ENCODE measurements at places on chromosomes 1 and 21.

GRCh38 chr1:200452850-200453552 is 43.2 kb upstream of the ZNF281 start:
- DNase-seq: no peak

DNA sequence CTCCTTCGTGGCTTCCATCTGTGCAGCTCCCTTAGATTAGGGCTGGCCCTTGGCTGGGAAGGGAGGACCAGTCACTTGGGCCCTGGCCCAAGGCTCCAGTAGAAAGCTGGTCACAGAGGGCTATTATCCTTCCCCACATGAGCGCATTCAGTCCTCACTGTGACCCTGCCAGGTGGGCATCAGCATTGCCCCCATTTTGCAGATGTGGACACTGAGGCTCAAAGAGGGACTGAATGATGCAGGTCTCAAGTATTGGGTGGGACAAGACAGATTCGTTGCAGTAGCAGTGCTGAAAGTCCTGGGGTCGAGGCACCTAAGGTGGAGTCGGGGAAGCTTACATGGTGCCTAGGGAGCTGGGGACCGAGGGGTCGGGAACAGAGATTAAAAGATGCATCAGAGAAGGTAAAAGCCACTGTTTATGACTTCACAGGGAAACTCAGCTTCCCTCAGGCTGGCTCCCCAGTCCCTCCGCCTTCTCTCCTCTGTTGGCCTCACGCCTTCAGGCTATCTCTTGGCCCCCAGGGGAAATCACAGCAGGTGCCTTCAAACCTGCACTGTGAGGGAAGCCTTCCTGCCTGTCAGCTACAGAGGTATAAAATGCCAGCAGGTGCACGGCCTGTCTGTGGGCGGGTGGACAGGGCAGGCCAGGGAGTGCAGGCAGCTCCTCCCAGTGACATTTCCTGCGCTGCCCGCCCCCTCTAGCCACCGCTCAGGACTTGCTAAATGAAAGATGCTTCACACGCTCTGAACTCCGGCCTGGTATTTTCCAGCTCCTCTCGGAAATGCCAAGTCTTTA is 178.4 kb downstream of the GRIK3 start:
- DNase-seq: no peak

GRCh38 chr1:28921286-28921869 is 7.0 kb downstream of the EPB41 start:
- DNase-seq: no peak

DNA sequence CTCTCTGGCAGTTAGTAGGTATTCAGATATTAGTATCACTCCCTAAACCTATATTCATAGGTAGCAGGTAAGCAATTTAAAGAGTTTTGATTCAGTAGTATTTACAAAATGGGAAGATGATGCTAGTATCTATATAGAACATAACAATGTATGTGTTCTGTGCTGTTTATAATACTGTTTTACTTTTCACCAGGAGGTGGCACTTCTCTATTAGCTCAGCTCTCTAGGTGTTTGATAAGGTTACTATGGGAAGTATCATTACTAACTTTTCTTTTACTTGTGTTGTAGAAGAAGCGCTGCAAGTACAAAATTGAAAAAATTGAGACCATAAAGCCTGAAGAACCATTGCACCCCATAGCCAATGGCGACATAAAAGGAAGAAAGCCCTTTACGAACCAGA is 49.4 kb upstream of the FASLG start:
- no peak for DNase-seq

DNA sequence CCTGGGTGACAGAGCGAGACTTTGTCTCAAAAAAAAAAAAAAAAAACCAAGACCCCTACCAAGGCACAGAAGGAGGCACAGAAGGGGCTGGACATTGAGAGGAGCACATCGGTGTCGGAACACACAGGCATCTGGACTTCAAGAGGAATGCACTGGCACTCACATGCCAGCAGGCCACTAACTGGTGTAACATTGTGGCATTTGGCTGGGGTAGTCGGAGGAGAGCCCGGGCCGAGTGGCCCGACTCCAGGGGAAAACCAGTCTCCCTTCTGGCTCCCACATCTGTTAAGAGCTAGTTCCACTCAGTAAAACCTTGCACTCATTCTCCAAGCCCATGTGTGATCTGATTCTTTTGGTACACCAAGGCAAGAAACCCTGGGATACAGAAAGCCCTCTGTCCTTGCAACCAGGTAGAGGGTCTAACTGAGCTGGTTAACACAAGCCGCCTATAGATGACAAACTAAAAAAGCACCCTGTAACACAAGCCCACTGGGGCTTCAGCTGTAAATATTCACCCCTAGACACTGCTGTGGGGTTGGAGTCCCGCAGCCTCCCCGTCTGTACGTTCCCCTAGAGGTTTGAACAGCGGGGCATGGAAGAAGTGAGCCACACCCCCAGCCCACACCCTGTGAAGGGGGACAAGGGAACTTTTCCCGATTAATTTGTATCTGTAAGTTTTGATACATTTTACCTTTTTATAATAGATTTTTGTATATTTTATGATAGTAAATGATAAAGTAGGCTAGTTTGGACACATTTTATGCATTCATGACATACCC is 17.2 kb upstream of the AKIRIN1 start:
- no peak for DNase-seq

GRCh38 chr21:14877581-14878228 is 187.1 kb downstream of the NRIP1 start:
- DNase-seq: no peak

GRCh38 chr21:38041493-38041892 is 125.2 kb upstream of the KCNJ6 start:
- no peak for DNase-seq

DNA sequence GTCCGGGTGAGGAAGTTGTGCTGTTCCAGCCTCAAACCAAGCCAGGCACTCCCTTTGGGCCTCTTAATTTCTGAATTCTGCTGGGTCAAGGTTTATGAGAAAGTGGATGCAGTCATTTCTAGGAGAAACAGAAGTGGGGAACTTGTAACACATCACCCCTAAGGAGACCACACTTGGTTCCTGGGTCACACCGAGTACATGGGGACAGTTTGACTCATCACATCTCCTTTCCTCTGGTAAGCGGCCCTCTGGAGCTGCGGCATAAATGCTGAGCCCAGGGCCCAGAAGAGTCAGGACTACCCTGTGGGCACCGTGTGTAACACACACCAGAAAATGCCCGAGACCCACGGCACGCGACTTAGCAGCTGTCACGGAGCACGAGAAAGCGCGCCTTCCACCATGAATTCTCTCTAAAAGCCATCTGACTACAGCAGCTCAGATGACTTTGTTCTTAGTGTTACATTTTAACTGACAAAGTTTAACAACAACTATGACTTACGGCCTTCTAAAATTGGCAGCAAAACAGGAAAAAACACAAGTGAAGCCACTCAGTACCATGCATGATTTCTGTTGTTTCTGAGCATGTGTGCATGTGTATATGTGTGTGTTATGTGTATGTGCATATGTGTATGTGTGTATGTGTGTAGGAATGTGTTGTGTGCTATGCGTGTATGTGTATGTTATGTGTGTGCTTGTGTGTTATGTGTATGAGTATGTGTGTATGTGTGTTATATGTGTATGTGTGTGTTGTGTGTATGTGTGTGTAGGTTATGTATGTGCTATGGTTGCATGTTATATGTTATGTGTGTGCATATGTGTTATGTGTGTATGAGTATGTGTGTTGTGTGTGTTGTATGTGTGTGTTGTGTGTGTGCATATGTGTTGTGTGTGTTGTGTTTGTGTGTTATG is 50.8 kb downstream of the TOMM20 start:
- DNase-seq: no peak

GRCh38 chr21:33380483-33380998 is 22.7 kb upstream of the IFNGR2 start:
- peak; percentile 70 for DNase-seq

- no peak for DNase-seq
Observed at GRCh38 chr21:41443562-41443961, 17.5 kb downstream of the MX1 start.

- DNase-seq: no peak
Observed at GRCh38 chr1:24575905-24576587, 20.2 kb downstream of the NCMAP start.

DNA sequence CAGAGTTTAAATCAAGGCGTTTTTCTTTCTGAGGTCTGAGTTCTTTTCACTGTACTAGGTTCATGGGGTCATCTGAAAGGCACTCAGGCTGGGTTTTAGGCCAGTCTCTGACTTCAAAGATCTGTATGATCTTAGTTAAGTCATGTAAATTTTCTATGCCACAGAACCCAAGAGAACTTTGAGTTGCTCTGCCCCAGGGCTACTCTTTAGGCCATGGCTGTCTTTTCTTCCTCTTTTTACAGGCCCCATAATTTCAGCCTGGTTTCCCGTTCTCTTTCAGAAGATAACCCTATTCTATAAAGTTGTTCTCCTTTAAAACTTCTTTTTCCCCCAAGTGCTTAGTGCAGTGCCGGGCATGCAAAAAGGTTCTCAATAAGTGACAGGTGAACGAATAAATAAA is 26.1 kb downstream of the METTL13 start:
- DNase-seq: no peak

DNA sequence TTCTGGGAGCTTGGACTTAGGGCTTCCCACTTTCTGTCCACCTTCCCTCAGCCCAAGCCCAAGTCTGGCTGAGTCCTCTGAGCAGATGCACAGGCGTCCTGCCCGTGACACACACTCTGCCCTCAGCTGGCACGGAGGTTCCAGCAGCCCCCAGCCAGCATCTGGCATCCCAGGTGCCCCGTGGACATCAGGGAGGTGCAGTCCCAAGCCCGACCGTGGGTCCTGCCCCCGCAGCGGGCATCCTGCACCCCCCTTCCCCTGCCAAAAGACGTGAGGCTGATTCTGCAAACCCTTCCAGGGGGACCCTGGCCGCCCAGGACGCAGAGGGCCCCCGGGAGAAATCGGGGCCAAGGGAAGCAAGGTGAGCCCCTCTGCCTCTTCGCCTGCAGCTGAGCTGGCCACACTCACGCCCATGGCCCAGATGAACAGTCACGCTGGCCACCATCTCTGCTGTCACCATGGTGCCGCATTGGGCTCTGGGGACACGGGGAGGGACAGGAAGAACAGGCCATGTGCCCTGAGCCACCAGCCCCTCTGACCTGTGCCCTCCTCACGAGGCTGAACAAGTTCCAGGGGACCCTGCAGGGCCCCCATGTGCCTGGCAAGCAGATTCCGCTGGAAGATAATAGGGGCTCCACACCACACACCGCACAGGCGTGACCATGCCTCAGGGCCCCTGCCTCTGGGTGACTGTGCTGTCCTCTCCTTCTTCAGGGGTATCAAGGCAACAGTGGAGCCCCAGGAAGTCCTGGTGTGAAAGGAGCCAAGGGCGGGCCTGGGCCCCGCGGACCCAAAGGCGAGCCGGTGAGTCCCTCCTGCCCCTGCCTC is 20.6 kb downstream of the COL6A2 start:
- no peak for DNase-seq

GRCh38 chr1:44881011-44881632 is 38.1 kb upstream of the PTCH2 start:
- DNase-seq: no peak

DNA sequence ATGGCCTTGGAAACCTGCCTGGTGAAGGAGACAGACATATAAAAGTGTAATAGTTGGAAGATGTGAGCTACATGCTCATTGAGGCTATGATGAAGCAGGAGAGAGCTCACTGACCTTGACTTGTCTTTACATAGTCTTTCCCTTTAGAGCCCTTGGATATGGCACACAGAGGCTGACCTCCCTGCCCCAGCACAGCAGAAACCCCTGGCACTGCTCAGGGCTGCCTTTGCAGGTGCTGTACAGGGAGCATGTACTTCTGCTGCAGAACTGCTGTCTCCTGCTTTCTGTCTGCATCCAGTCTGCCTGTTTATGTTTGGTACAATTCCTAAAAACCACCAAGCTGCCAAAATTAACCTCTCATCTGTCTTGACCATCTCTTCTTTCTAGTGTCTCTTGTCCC is 80.5 kb downstream of the C1orf21 start:
- DNase-seq: no peak

DNA sequence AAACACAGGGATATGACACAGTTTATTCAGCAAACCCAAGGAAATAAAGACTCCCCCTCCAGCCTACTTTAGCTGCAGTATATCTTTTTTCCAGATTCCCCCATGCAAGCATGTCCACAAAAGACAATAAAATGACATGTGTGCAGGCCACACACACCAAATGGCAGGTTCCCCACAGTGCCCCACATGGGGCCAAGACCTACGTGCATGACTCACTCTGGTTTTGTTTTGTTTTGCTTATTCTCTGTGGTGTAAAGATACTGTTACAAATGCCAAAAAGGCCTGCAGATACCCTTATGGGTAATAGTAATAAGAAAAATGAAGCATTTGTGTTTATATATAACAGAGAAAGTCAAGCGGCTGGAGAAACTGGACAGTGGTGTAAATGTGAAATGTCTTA is 71.6 kb downstream of the RD3 start:
- DNase-seq: no peak

DNA sequence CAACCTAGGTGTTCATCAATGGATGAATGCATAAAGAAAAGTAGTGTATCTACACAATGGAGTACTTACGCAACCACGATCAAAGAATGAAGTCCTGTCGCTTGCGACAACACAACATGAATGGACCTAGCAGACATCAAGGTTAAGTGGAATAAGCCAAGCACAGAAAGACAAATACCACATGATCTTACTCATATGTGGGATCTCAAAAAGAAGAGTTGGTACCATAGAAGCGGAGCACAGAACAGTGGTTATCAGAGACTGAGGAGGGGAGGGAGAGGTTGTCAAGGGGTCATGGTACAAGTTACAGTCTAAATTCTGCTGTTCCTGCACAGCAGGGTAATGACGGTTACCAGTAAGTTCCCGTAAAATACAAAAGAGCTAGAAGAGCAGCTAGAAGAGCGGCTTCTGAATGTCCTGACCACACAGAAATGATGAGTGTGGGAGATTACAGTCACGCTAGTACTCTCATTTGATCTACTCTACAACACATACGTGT is 36.7 kb downstream of the NPHP4 start:
- DNase-seq: no peak

DNA sequence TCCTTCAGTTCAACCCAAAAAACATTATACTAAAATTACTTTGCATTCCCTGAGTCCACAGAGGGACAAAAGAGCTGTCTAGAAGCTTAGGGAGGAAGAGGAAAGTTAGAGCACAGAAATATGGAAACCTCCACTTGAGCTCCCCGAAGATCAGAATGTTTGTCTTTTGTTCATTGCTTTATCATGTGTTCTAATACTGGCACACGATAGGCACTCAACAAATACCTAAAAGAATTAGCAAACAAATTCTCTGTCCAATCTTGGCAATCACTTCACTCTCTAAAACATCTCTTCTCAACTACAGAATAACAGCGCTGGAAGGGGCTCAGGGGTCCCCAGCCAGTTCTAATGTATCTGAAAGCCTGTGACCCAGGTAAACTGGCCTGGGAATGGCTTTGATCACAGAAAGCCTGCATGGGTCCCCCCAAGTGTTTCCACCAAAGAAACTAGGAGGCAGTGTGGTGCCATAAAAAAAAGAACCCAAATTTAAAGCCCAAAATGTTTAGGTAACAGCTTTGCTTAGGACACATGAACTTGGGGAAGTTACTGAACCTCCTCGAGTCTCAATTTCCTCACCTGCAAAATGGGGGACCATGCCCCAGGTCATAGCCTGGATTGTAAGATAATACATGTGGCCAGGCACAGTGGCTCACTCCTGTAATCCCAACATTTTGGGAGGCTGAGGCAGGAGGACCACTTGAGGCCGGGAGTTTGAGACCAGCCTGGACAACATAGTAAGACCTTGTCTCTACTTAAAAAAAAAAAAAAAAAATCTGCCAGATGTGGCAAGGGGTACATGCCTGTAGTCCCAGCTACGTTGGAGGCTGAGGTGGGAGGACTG is 45.8 kb downstream of the SSBP3 start:
- DNase-seq: no peak

All from effector memory CD4-positive, alpha-beta T cell (primary cell).